Left renal pelvis (tissue), 4 donors: ENCODE measurements at places on chromosomes 4 and X.

DNA sequence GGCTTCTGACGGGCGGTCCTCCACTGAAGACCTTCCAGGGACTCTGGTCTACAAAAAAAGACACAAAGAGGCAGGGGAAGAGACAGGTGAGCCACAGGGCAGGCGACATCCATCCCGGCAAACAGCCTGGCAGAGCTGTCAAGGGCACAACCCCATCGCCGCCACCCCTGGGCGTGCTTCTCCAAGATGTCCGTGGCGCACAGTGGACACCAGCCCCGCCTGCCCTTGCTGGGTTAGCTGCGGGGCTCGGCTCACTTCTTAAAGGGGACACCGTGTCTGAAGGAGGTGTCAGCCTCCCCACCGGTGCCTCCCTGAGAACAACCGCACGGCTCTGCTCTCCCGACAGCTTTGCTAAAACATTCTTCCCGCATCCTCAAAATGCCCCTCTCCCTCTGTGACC lies 28.4 kb downstream of the FAM53A start:
- no peak for DNase-seq

DNA sequence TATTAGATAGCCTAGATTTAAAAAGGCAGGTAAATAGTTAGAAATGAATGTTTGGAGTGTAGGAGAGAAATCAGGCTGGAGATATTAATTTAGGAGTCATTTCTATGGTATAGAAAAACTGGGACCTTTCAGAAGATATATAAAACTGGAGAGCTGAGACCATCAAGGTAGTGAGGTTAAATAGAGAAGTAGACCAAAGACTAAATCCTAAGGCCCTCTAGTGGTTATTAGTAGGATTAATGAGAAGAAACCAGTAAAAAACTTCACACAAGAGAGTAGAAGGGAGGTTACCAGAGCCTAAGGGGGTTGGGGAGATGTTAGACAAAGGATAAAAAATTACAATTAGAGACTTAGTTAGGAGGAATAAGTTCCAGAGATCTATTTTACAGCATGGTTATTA lies 351.0 kb upstream of the SPANXN1 start:
- no peak for DNase-seq

DNA sequence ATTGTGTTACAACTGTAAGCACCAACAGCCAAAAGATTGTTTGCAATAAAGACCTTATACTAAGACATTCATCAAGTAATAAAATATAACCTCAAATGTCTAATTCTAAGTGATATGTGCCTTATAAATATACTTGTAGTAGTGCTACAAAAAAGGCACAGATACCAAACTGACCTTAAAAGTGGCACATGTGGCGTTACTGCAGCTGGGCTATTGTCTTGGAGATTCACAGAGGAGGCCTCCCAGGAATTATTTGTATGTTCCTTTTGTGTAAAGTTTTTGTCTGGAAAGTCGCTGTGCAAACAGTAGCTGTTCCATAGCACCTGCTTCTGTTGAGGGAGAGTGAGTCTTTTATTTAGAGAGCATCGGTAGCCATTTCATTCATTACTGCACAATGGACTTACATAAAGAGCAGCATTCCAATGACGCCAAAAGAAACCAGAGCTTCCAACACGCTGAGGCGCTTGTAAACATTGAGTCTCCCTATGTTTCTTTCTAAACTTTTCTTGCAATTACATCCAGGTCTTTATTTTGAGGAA lies 143.7 kb downstream of the RPA4 start:
- DNase-seq: no peak

DNA sequence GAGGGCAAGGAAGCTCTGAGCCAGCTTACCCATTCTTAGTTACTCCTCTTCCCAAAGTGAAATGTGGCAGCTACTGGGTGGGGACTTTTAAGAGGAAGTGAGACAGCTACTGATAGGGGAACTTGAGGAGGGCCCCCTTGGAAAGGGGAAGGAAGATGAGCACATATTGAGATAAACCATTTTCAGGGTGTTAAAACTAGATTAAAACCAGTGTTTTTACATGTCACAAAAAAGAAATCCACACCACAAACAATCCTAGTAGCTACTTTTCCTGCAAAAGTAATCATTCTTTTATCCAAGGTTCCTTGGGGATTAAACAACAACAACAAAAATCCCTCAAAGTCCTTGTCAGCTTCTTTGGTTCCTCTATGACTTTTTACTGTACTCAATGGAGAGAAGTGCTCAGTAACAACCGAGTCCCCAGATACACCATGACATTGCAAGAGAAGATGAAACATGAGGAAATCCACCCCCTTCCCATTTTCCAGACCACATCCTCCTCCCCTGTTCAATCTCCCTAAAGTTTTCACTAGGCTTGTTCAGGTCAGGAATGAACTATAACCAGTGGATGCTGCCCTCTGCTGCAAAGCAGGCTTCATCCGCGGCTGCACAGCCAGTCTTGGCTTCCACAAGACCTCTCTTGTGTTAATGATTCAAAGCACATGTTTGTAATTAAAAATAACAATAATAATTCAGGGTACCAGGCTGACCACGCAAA lies 113.5 kb upstream of the TMEM164 start:
- DNase-seq: no peak

GRCh38 chr4:79296768-79297428 lies 29.0 kb downstream of the NAA11 start:
- no peak for DNase-seq

- DNase-seq: no peak
Measured at GRCh38 chrX:54786967-54787366, 11.1 kb downstream of the ITIH6 start.

GRCh38 chr4:18398661-18399060 lies 377.1 kb upstream of the LCORL start:
- DNase-seq: no peak

DNA sequence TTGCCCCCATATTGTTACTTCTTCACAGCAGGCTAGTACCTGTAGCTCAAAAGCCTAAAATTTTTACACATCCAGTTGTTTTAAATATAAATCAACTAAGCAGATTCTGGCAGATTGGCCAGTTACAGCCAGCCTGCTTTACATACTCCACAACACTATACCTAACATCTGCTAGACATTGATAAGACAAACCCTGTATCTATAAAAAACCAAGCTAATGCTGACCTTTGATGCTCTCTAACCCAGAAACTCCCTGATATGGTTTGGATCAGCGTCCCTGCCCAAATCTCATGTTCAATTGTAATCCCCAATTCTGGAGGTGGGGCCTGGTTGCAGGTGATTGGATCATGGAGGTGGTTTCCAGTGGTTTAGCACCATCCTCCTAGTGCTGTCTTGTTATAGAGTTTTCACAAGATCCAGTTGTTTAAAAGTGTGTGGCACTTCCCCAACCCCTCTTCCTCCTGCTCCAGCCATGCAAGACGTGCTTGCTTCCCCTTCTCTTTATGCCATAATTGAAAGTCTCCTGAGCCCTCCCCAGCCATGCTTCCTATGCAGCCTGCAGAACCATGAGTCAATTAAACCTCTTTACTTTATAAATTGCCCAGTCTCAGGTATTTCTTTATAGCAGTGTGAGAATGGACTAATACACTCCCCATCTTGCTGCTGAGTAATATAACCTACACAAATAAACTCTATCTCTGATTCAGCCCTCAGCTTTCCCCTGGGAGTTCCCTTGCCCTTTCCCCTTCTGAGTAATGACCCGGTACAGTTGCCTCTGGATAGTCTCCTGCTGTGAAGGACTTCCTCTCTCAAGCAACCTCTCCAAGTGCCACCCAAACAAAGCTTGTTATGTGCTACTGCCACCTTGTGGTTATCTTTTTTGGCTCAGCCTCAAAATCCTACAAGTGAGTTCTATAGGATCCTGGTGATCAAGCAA lies 39.6 kb downstream of the ZCCHC13 start:
- DNase-seq: peak; percentile 8

DNA sequence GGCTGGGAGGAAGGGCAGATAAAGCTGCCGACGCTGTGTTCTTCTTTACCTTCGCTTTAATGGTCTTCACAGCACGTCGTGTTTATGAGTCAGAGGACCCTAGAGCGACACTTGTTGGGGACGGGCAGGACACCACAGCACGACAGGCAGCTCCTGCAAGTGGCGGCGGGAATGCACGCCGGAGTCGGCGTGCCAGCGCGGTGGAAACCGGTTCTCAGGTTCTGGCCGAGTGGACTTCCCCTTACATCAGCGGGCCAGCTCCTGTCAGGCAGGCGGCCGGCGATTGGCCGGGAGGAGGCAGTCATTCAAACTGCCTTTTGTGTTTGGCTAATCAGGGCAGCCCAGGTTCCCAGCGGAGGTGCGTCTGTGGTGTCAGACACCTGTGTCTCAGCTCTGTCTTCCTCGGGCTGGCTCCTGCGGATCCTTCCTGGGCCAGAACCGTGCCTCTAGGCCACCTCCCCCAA lies 150.9 kb downstream of the SHROOM3 start:
- DNase-seq: peak; percentile 68

DNA sequence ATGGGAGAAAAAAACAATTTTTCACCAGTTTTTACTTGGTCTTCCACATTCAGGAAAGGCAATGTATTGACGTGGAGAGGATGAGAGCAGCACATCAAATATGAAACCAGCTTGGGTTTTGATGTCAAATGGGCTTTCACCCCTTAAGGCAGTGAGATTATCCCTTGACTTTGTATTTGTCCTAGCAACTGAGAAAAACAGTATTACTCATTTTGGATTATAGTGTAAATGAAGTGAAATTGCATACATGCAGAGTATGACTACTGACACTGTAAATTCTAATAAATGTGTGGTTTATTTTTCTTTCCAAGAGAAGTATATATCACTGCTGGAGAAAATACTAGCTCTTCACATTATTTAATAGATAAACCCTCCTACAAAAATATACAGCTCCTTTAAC lies 863.6 kb upstream of the IGFBP7 start:
- DNase-seq: no peak

GRCh38 chr4:3858765-3859388 lies 92.7 kb downstream of the ADRA2C start:
- no peak for DNase-seq

GRCh38 chr4:10380735-10381134 lies 76.5 kb downstream of the ZNF518B start:
- no peak for DNase-seq

GRCh38 chr4:1152290-1152689 lies 20.1 kb downstream of the SPON2 start:
- DNase-seq: no peak
